ENCODE measurements at places on chromosomes 2 and 18. TPM values are rescaled to one million over a fixed set of nuclear protein-coding genes. Genes with fewer than 3 reads are reported as not detected.

- H3K27me3 ChIP-seq: no peaks in the 10 kb centered on the region
- H3K4me3 ChIP-seq: no peak overlapping the region
- H3K27ac ChIP-seq: no peak overlapping the region
- H3K4me1 ChIP-seq: no peaks in the 10 kb centered on the region
- H3K36me3 ChIP-seq: peaks cover 2% of the 10 kb centered on the region
These were observed 90.6 kb downstream of the VRK2 start for GRCh38 chr2:58137221-58137620.

Gene LHCGR
- total RNA-seq: under 0.01 TPM

DNA sequence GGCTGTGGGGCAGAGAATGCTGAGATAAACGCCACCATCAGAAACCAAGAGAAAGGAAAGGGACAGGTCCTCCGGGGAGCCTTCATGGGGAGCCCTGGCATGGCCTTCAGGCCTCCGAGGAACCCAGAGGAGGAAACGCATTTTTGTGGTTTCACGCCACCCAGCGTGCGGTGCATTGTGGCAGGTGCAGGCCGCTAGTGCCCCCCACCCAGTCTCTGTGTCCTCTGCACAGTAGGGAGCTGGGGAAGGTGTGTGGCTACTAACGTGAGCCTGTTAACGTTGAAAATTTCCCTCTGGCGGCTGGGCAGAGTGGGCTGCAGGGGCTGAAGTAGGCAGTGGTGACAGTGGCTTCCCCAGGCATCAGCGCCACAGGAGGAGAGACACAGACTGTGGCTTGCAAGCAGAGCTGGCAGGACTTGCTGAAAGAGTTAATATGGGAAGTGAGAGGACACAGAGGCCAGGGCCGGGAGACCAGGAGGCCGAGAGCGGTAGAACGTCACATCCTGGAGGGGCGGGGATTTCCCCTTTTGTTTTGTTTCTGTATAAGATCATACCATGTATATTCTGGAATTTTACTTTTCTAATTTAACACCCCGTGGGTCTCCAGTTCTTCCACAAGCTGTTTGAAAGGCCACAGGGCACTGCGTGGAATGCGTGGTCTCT lies 166.9 kb downstream of the GBX2 start:
- H3K27ac ChIP-seq: no peak overlapping the region
- H3K4me3 ChIP-seq: no peak overlapping the region
- no peaks in the 10 kb centered on the region for H3K4me1 ChIP-seq
- no peaks in the 10 kb centered on the region for H3K36me3 ChIP-seq

- H3K27me3 ChIP-seq: peaks cover 3% of the 10 kb centered on the region
- H3K36me3 ChIP-seq: no peaks in the 10 kb centered on the region
- no peaks in the 10 kb centered on the region for H3K4me1 ChIP-seq
- H3K4me3 ChIP-seq: no peak overlapping the region
- no peak overlapping the region for H3K27ac ChIP-seq
These were observed 279.6 kb upstream of the ID2 start for GRCh38 chr2:8402222-8402621.

Gene LYG1
- not detected for total RNA-seq

Gene CDKL4
- not detected for total RNA-seq

DNA sequence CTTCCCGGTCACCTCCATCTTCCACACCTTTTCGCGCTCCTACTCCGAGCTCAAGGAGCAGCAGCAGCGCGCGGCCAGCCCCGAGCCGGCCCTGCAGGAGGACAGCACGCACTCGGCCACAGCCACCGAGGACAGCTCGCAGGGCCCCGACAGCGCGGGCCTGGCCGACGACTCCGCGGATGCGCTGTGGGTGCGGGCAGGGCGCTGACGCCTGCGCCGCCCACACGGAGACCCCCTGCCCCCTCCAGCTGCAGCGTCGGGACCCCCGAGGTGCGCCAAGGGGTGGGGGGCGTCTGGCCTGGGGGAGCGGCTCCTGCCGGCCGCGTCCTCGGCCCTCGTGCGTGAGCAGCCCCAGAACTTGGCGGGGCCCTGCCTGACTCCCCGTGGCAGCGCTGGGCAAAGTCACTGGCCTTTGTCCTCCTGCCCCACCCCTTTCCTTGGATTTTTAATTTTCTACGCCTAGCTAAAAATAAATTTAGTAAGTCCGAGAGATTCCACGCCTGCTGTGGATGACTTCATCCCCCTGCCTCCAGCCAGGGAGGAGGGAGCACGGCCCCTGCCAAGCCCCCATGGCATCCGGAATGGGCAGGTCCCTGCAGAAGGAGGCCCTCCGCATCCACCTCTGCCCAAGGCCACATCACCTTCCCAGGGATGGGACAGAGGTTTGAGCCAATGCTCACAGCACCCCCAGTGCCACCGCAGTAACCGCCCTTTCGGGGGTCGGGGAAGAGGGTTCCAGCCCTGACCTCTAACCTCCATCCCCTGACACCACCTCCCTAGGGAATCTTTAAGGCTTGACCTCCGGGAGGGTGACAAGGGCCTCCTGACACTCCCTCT lies 51.6 kb downstream of the SLC66A2 start:
- H3K36me3 ChIP-seq: peaks cover 31% of the 10 kb centered on the region
- H3K27me3 ChIP-seq: no peaks in the 10 kb centered on the region
- no peak for DNase-seq

Gene CDH19
- not detected for total RNA-seq

Gene C1GALT1C1L
- 0.28 TPM for total RNA-seq

Gene KCNK3
- total RNA-seq: under 0.01 TPM

GRCh38 chr2:16104949-16105668 lies 164.8 kb downstream of the MYCN start:
- H3K4me3 ChIP-seq: no peak overlapping the region
- no peaks in the 10 kb centered on the region for H3K4me1 ChIP-seq
- no peak overlapping the region for H3K27ac ChIP-seq
- no peaks in the 10 kb centered on the region for H3K27me3 ChIP-seq
- no peaks in the 10 kb centered on the region for H3K36me3 ChIP-seq
- no peak for DNase-seq

DNA sequence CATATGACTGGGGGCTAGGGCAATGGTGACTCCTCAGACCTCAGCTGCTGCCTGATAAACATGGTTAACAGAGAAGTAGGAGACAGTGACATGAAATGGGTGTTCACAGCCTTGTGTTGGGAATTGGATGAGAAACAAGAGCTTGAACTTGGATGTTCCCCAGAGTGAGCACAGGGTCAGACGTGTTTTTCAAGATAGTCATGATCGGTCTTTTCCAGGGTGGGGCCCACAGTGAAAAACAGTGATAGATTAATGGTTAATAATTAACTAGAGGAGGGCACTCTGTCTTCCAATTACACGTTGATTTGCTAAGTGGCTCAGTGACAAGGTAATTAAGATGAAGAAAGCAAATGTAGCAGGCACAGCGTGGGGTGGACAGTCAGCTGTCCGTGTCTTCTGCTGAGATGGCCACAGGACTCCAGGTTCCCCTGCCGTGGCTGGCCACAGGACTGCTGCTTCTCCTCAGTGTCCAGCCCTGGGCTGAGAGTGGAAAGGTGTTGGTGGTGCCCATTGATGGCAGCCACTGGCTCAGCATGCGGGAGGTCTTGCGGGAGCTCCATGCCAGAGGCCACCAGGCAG lies at the start of gene UGT1A3:
Gene UGT1A3 (plus strand): TSS at position 320 of the 579 bp plus-strand sequence. CDS start 85 bp downstream, at position 405.
- H3K4me3 ChIP-seq: no peak within 1 kb of the TSS

Gene GCG
- total RNA-seq: not detected
